ENCODE measurements at places on chromosomes 12 and 14.

DNA sequence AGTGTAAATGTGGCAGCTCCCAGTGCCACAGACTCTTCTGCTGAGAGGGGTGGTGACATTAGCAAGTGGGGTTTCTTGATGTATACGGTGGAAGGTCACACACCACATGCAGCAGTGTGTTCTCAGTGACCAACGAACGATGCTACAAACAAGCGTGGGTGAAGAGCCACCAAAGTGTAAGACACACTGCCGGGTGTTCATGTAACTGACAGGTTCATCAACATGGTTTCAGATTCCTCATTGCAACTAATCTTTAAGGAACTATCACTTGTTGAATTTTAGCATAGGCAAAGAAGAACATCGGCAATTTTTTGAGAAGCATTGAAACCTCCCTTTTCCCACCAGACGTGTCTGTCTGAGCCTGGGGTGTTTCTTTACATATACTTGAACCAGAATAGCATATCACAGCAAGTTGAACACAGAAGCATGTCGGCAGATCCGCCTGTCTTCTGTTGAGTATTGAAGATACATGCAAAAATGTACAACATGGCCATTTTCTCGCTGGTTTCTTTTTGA is 58.8 kb downstream of the PPP2R5C start:
- no peak for DNase-seq

DNA sequence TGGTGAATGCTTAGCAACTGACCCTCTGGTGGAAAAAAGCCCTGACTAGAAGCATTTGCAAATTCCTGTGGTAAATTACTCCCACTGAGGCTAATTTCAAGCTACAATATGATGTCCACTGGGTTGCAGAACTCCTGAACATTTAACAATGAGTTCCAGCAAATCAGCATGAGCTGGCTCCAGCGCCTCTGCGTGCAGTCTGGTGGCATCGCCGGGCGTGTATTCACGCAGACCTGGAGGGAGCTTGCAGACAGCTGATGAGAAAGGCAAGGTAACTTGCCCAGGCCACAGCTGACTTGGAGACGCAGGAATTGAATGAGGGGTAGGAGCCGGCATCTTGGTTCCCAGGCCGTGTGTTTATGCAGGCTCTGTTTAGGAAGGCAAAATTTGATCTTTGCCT is 45.1 kb upstream of the KCNA1 start:
- DNase-seq = no peak

- no peak for DNase-seq
These were observed 1.9 kb downstream of the PTPN21 start for GRCh38 chr14:88552876-88553275.

- no peak for DNase-seq
These were observed 30.6 kb upstream of the FBXO34 start for GRCh38 chr14:55240526-55241178.

DNA sequence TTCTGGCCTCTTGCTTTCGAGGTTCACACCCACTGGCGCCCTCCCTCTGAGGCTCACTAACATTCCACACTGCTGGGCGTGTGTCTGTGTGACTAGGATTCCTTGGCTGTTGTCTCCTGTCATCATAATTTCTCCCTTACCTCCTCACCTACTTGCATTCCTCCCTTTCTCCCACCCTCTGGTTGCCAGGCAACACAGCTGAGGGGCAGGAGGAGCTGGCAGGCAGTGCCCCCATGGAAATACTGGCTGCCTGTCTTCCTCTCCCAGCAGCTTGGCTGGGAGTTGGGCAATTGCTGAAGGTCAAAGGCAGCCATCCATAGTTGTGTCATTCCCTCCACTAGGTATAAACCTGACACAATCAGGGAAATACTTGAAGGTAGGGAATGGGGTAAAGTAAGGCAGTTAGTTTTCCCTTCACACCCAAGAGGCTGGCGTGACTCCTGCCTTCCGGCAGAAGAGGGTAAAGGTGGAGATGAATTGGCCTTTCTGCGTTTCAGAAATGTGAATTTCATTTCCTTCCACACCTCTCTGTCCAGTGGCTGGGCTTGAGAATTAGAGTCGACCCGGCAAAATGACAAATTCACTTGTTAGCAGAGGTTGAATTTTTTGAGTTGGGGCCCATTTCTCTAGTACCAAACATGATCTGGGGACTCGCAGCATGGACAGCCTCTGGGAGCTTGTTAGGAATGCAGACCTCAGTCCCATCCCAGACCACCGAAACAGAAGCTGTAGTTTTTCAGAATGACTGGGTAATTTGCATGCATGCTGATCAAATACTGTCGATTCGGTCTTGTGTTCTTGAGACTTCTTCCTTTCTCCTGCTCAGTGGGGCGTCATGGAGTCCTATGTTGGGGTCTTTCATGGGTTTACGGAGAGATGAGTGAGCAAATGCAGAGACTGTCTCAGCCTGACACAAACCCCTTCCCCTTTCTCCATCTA is 24.3 kb upstream of the EMP1 start:
- DNase-seq = no peak

Measured in NCI-H2029 (cell line).